ENCODE measurements at places on chromosomes 3 and 15.

GRCh38 chr15:42919799-42920518 is 619 bp downstream of the TTBK2 start:
- DNase-seq: no peak

DNA sequence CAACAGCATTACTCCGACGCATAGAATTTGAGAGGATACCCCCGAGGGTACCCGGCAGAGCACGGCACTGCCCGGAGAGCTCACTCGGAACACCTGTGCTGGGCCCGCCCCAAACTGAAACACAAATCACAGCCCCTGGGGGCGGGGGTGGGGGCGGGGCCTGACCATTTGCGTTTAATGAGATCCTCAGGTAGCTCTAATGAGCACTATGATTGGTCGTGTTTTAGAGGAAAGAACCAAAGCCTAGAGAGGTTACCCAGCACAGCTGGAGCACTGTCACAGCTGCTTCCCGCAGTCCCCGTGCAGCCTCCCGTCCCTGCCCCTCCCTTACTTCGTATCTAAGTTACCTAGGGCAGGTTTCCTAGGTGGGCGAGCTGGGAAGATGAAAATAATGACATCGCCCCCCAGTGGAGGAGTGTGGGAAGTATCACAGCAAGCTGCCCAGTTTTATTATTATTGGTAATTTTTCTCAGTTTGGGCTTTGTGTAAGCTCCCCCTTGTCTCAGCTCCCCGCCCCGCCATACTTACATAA is 187.1 kb downstream of the PDE8A start:
- no peak for DNase-seq

- no peak for DNase-seq
These were observed 295.8 kb upstream of the THBS1 start for GRCh38 chr15:39285071-39285470.

DNA sequence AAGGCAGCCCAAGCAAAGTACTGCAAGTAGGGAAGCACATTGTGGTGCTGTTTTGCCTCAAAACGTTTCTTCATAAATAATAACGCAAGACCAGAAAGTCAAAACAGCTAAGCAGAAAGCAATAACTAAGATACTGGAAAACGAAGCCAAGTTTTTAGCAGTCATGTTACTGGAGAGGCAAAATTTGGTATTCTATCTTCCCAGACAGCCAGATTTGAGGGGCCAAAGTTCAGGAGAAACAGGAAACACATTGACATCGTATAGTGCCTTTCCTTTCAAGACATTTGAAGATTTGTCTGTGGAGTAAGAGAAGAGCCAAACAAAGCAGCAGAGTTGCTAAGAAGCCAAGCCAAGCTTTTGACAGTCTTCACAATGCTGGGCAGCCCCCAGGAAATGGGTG is 843.6 kb upstream of the NECTIN3 start:
- no peak for DNase-seq

- no peak for DNase-seq
These were observed 57.3 kb downstream of the GREM1 start for GRCh38 chr15:32775103-32775502.

Measured in COLO829 (cell line).